ENCODE measurements at places on chromosomes 3 and 15.

DNA sequence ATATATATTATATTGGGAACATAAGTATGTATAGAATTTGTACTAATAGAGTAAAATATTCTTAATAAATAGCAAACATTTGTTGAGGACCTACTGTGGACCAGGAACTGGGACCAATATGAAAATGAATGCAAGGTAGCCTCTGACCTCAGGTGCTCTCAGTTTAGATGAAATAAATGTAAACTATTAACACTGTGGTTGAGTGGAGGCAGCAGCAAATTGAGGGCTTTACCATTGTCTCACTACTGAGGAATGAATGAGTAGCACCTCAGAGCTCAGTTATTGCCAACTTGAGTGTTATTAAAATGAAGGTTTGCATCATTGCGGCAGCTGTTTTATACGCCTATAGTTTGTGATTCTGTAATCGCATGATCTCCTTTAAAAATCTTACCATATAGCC is 90.9 kb upstream of the CGNL1 start:
- no peak for DNase-seq

DNA sequence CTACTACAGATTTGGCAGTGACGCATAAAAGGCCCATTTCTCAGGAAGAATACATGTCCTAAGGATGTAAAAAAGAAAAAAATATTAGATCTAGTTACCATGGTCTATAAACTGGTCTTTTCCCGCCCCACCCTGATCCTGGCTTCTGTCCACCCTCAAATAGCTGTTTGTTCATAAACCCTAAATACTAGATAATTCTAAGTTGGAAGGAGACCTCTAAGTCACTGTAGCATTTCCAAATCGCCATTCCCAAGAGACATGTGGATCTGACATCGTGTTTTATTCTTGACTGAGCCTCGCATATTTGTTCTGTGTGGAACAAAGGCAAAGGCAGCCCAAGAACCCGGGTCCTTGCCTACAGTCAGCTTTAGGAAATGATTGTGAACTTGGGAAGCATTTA is 49.0 kb downstream of the LMCD1 start:
- no peak for DNase-seq

DNA sequence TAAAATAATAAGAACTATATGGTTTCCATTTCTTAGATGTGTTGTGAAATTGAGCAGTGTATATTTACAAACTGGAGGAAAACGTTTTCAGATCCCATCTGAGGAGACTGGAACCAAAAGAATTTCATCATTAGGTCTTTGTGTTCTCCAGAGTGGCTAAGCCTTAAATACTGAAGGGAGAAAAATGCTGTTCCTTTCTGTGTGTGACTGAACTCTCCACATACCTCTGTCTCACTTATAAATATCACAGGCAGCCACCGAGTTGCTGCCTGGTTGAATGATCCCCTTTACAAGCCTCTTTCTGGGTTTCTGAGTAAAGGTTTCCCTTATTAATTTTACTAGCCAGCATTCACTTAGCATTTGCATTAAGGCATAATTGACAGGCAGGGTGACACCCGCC is 913.9 kb upstream of the NR2F2 start:
- DNase-seq, result no peak

DNA sequence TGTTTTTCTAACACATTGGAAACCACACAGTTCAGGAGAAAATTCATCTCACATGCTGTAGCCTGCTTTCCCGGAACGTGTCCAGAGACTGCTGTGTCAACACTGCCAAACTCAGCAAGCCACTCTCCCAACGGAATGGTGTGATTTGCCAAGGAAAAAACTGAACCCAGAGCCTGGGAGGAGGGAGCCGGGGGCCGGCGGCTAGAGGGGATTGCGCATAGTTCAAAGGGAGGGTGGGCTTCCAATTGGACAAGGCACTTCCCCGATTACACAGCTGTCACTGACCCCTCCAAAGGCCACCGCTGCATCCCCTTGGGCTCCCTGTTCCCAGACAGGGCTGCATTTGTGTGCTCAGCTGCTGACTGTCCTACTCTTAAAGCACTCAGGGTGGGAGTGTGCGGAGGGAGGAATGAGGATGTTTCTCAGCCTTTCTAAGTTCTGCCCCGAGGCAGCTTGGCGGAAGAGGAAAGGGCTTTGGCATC is 256.2 kb downstream of the ZNF621 start:
- DNase-seq, result no peak

- DNase-seq, result no peak
Observed at GRCh38 chr3:147030274-147030673, 376.1 kb downstream of the ZIC4 start.

Measured in iPS DF 19.7 (cell line).